ENCODE measurements at places on chromosomes 7 and 10.

DNA sequence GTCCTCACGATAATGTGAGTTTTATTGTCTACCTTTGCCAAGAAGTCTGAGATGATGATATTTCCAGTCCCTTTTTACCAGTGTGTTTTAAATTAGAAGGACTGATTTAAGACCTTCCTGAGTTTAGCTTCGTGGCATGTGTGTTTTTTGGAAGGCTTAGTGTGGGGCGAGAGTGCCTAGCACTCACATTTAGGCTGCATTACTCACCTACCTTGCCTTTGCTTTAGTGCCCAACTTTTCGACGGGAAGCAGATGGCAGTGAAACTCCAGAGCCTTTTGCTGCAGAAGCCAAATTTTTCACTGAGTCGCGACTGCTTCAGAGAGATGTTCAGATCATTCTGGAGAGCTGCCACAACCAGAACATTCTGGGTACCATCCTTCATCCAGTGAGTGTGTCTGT, 50.9 kb downstream of the SND1 start:
- DNase-seq = no peak

GRCh38 chr7:105639667-105640493, 58.6 kb upstream of the EFCAB10 start:
- no peak for DNase-seq

GRCh38 chr7:138957217-138957616, 24.0 kb downstream of the KIAA1549 start:
- no peak for DNase-seq

GRCh38 chr10:26579256-26580063, 118.0 kb upstream of the PDSS1 start:
- DNase-seq = no peak

DNA sequence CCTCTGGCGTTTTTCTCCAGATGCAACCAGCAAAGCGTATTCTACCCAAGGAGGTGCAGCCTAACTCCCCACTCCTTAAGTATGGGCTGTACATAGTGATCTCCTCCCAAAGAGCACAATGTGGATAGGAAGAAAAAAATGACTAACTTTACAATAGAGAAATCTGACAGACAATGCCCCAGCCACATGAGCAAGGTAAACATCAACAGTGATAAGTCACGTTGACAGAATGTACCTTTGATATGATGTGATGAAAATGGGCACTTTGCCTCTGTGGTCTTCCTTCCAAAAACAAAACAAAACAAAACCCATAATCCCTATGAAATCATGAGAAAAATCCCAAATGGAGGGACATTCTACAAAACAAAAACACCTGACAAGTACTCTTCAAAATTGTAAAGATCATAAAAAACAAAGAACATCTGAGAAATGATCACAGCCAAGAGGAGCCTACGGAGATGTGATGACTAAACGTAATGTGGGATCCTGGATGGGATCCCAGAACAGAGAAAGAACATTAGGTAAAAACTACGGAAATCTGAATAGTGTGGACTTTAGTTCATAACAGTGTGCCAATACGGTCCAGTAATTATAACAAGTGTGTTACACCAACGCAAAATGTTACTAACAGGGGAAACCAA, 50.6 kb downstream of the ABLIM1 start:
- DNase-seq = no peak

DNA sequence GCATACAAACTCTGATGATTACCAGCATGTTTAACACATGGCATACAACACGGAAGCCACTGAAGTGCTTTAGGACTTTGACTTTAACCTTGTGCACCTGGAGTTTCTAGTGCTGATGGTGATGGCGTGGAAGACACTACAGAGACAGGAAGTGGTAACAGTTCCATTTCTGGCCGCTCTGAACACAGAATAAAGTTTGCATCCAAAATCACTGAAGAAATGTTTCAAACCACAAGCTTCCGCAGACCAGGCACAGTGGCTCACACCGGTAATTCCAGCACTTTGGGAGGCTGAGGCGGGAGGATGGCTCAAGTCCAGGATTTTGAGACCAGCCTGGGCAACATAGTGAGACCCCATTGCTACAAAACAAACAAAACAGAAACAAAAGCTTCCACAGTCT, 40.3 kb upstream of the TNPO3 start:
- DNase-seq = peak; percentile 86

DNA sequence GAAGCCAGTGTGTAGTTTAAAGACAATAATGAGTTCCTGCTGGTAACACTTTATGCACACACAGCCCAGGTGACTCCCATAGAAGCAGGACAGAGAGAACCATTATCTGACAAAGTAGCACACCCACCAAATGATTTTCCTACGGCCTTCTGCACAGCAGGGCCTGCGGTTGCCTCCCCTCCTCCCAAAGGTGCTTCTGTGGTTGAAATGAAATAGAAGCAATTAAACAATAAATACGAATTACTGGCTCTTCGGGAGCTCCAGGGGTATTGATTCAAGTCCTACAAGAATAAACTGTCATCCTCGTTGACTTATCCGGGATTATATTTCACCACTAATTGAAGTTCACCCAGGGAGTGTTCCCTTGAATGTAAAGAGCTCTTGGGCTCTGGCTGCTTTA, 172.1 kb downstream of the ACTR3B start:
- no peak for DNase-seq

DNA sequence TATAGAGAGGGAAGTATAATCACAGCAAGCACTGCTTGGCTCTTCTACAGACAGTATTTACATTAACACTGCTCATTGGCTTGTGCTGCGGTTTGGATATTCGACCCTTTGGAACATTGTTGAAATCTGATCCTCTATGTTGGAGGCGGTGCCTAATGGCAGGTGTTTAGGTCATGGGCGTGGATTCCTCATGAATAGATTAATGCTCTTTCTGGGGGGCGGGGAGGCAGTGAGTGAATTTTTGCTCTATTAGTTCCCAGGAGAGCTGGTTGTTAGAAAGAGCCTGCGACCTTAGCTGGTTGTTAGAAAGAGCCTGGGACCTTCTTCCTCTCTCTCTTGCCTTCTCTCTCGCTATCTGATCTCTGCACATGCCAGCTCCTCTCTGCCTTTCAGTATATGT, 77.3 kb upstream of the SVIL start:
- no peak for DNase-seq

DNA sequence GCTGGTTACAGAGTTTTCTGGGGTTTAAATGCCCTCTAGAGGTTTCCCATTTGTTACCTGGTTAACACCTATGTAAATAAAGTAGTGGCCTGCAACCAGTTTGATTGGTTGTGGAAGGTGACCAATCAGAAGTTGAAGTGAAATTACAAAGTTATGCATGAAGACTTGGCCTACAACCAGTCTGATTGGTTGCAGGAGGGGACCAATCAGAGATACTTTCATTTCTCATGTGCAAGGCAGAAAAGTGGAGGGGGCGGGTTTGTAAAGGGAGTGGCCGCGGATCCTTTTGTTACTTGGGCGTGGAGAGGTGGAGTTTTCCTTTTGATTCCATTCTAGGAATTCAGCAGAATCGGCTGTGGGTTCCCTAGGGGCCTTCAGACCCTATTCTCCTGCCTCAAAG, 80.8 kb downstream of the SEC23IP start:
- peak; percentile 65 for DNase-seq

- DNase-seq = no peak
Observed at GRCh38 chr7:105773030-105773460, 103.4 kb downstream of the ATXN7L1 start.

- no peak for DNase-seq
Observed at GRCh38 chr7:159238541-159238940, 93.9 kb upstream of the VIPR2 start.

DNA sequence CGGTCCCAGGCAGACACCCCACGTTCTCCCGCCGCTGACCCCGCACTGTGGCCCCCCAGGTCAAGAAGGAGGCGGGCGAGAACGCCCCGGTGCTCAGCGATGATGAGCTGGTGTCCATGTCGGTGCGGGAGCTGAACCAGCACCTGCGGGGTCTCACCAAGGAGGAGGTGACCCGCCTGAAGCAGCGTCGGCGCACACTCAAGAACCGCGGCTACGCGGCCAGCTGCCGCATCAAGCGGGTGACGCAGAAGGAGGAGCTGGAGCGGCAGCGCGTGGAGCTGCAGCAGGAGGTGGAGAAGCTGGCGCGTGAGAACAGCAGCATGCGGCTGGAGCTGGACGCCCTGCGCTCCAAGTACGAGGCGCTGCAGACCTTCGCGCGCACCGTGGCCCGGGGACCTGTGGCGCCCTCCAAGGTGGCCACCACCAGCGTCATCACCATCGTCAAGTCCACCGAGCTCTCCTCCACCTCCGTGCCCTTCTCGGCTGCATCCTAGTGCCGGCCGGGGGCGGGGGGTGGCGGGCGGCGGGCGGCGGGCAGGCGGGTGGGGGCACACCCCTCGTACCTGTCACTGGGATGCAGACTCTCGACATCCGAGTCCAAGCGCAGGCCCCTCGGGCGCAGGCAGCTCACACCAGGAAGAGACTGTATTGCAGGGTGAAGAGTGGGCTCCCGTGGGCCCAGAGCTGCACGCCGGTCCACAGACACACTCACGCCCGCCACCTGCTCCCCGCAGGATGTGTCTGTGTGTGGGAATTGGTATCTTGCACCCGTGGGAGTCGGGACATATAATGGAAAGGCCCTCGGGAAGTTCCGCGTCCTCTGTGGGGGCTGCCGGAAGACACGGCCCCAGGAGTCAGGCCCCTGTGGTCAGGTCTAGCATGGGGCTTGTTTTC, 9.6 kb downstream of the MAFK start:
- no peak for DNase-seq

DNA sequence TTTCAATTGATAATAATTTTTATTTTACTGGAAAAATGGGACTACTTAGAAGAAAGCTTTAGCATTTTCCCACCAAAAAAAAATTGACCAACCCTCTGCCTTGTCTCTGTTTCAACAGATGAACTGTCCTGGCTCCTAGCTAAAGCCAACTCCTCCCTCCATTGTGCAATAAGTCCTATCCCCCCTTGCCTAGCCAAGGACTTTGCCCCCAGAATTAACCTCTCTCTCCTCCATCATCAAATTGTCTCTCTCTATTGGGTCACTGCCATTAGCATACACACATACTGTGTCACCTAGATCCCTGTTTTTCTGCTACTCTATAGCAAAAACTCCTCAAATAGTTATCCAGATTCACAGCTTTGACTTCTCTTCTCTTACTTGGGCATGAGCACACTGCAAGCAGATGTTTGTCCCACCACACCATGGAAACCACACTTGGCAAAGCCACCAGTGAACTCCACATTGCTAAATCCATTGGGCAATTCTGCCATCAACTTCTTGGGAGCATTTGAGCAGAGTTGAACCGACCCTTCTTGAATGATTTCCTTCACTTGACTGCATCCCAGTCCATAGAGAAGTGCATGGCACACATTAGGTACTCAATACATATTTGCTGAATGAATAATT, 91.4 kb upstream of the NEBL start:
- no peak for DNase-seq

DNA sequence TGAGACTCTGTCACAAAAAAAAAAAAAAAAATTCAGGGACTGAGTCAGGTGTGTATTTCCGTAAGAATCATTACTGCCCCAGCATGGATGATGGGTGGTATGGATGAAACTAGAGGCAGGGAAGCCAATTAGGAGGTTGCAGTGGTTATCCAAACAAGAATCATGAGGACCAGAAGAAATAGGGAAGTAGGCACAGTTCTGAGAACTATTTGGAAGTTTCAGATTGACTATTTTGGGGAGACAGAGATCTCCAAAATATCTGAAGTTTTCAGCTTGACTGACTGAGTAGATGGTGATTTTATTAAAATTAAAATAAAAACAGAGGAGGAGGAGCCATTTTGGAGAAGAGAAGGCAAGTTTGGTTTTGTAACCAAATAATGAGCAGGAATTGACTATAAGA, 119.4 kb upstream of the NRBF2 start:
- DNase-seq = no peak

- no peak for DNase-seq
Observed at GRCh38 chr7:132766660-132767059, 190.4 kb upstream of the PLXNA4 start.

DNA sequence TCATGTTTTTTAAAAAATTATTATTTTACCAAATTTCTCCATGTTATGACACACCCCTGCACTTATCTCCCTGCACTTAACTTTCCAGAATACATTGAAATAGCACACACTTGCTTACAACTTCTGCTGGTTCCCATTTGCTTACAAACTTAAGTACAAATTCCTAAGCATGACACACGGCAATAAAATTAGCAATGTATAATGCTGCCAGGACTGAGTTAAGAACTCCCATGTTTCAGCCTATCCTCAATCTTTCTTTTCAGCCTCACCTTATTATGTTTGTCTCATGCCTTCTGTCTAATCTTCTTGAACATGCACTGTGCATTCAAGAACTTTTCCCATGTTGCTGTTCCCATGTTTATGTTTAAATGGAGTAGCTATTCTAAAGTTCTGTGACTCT, 40.8 kb downstream of the PRPS1L1 start:
- no peak for DNase-seq

DNA sequence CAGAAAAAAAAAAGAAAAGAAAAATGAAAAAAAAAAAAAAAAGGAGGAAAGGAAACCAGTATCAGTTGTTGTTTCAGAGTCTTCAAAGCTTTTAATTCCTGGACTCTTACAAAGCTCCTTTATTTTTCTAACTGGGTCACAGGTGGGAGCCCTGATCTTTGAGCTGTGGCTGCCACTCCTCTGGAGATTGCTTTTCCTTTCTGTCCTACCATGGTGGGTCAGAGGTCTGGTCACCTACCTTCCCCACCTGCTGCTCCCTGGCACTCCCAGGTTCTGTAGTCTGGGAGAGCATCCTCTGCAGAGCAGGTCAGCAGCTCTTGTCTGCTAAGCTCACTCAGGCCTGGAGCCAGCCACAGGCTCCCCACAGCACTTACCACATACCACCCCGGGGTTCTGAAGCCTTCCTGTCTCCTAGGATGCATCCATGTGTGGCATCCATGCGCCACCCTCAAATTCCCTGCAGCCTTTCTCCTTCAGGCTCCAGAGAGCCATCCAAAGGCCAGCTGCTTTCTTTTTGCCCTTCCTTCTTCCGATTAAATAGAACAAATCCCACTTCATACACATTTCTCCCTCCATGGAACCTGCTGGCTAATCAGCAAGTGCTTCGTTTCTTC, 73.2 kb upstream of the TPK1 start:
- no peak for DNase-seq

- no peak for DNase-seq
Observed at GRCh38 chr10:61503051-61503450, 49.9 kb upstream of the TMEM26 start.

- DNase-seq = peak; percentile 46
Observed at GRCh38 chr7:82677493-82677892, 233.9 kb upstream of the CACNA2D1 start.

- no peak for DNase-seq
Observed at GRCh38 chr7:41994036-41994745, 242.8 kb downstream of the GLI3 start.

All from NAMALWA (cell line).